ENCODE measurements at places on chromosomes 12 and 14. TPM values are rescaled to one million over a fixed set of nuclear protein-coding genes. Genes with fewer than 3 reads are reported as not detected.

DNA sequence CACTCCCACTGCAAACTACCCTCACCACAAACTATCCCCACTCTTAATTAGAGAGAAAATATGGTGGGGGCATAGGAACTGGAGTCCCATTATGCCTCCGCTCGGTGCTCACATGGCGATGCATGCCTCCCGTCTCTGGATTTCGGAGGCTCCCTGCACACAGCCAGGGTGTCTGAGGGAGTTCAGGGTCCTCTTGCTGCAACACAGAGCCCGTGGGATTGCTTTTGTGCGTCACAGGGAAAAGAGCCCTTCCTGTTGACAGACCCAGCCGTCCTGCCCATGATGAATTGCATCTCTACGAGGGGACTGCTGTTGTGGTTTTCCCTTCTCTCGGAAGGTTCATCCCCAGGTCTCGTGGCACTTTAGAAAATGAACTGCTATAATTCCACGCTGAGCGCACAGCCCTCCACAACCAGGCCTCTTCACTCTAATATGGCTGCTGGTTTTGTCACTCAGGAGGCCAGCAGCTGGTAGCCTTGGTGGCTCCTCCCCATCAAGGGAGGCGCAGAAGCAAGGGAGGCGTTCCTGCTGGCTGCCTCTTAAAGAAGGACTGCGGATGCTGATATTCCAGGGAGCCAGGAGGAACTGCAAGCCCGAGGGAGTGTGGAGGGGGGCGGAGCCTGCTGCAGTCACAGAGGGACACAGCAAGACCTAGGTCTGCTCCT, 158.0 kb downstream of the KCNA5 start:
- no peak for DNase-seq

- no peak for DNase-seq
These were observed 46.3 kb downstream of the FBRSL1 start for GRCh38 chr12:132536102-132536876.

DNA sequence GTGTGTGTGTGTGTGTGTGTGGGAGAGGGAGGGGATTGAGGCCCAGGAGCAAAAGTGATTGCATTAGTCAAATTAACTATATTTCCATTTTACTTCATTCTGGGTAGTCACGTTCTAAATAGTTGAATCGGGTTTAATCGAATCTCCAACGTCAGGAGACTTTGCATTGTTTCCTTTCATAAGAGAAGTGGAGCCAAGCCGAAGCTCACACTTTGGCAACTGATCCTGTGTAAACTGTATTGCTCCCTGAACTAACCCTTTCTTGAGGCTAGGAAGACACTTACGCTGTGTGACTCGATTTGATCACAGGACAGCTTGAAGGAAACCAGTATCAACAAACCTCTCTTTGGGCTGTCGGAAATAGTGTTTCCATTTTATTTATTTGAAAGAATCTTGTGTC, 363.4 kb upstream of the ATP2B1 start:
- DNase-seq = no peak

DNA sequence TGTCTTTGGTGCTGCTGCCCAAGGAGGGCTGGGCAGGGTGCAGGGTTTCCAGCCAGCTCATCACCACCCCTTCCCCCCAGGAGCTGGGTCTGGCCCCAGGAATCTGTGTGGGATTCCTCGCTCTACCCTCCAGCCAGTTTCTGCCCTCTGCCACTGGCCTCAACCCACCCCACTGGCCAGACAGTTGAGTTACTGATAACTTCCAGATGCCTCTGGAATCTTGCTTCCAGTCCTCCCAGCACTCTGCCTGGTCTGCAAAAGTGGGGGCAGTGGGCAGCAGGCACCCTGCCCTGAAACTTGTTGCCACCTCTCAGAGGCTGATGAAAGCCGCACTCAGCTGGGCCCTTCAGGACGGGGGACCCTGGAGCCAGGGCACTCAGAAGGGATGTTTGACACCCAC, 20.1 kb upstream of the TBX3 start:
- DNase-seq = no peak

DNA sequence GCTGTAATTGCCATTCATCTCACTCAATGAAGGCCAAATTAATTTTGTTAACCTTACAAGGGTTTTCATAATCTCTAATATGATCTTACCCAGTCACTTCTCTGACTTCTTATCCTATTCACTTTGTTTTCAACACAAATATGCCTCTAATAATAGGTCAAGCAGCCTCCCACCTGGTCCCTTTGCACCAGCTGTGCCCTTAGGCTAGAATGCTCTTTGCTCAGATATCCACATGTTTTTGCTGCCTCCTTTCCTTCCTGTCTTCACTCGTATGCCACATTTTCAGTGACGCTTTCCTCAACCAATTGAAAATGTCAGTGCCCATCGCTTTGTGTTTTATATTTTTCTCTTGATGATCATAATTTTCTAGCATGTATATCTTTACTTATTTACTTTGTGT, 106.4 kb upstream of the SYT10 start:
- DNase-seq = no peak

GRCh38 chr14:104054222-104054905, 31.1 kb upstream of the ASPG start:
- no peak for DNase-seq

GRCh38 chr12:27868139-27868538, 88.1 kb upstream of the MANSC4 start:
- no peak for DNase-seq

- no peak for DNase-seq
These were observed 197.9 kb downstream of the TMTC3 start for GRCh38 chr12:88339966-88340365.

DNA sequence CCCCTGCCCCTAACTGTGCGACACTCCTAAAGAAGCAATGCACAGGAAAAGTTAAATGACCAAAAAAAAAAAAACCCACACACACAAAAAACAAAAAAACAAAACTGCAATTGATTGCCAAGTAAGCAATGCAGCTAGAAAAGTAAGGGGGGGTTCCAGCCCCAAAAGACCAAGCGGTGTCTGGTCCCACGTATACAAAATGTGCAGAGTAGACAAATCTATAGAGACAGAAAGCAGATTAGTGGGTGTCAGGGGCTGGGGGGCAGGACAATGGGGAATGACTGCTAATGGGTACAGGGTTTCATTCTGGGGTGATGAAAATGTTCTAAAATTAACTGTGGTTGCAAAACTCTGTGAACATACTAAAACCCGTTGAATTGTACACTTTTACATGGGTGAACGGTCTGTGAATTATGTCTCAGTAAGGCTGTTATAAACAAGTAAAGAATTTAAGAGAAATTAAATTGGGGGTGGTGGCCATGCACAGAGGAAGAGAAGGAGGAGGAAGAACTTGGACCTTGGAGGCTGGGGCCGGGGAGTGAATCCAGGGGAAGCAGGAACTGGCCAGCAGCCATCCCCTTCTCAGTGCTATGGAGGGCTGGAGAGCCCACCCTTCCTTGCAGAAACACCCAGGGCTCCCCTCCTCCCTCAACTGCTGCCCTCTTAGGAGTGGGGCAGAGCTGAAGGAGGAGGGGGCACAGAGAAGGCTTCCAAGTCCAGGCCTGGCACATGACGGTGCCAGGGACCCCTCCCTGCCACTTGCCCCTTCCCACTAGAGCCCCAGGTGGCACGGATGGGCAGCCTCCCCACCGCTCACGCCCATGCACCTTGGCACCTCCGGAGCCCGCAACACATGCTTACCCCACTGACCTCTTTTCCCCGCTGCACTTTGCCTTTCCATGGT, 45.4 kb downstream of the KDM2B start:
- no peak for DNase-seq

DNA sequence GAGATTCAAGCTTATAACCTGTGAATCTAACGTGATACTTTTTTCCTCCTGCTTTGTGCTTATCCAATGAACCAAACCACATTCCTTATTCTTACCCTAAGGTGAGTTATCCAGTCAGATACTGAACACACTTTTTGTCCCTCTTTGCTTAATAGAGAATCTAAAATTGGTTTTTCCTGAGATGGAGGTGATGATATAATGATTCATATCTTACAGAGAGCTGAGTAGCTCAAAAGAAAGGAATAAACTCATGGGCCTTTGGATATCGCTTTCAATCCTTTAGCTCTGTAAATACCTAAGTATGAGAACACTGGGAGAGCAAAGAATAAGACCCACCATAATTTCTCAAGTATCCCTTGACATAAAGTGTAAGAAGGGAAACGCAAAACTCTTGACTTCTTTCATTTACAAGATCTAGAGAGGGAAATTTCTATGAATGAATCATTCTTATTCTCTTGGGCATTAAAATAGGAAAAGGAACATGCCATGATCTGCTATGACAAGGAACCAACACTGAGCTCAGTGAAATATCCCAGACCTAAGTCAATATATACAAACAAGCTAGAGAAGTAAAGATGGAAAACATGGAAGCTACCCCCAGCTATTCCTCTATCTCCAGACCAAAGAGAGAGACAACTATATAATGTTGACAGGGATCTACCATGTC, 81.8 kb upstream of the STAC3 start:
- DNase-seq = no peak

GRCh38 chr12:123142518-123142840, 8.4 kb downstream of the PITPNM2 start:
- no peak for DNase-seq

GRCh38 chr14:101719045-101719645, 42.4 kb upstream of the PPP2R5C start:
- DNase-seq = no peak

- DNase-seq = no peak
These were observed 57.5 kb upstream of the PIWIL1 start for GRCh38 chr12:130280231-130280630.

GRCh38 chr14:83624541-83624940, 1905.4 kb upstream of the FLRT2 start:
- no peak for DNase-seq

GRCh38 chr12:49909356-49909755, 5.7 kb upstream of the FAIM2 start:
- no peak for DNase-seq

GRCh38 chr12:109134186-109134917, 18.0 kb downstream of the ACACB start:
- DNase-seq = no peak

GRCh38 chr14:37436519-37436918, 158.5 kb downstream of the FOXA1 start:
- DNase-seq = no peak

- no peak for DNase-seq
These were observed 22.4 kb upstream of the ANKLE2 start for GRCh38 chr12:132783917-132784531.

DNA sequence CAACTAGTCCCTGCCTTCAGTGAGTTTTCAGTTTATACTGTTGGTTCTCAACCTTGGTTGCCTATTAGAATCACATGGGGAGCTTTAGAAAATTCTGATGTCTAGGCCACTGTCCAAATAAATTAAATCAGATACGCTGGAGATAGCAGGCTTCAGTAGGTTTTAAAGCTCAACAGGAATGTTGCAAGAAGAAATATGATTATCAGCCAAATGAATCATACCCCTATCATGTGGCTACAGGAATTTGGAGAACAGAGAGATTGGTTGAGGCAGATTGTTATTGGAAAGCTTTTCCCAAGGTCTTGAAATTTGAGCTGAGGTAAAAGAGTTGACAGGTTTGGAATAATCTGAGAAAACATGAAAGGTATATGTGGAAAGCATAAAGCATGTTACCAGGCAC, 125.3 kb downstream of the WIF1 start:
- DNase-seq = no peak

GRCh38 chr12:26455936-26456574, 260.7 kb downstream of the SSPN start:
- DNase-seq = no peak

- DNase-seq = no peak
These were observed 149.8 kb upstream of the GZMB start for GRCh38 chr14:24783791-24784190.

DNA sequence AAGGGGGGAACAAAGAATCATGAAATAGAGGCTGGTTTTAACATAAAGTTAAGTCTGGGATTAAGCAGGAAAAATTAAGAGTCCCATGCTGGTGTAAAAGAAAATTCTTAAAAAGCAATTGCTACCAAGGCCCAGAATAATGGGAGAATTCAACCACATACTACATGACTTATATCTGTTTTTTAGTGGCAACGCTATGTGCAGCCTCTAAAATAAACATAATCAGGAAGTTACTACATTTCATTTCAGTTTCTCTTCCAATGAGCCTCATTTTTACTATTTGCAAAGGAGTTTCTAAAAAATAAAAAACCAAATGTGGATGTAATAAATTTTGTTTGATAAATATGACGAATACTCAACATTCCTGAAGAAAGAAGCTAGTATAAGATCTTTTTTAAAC, 58.1 kb downstream of the CPNE8 start:
- DNase-seq = no peak

GRCh38 chr12:87216436-87216835, 812.8 kb downstream of the C12orf50 start:
- no peak for DNase-seq

Gene CLEC9A
- not detected for total RNA-seq

Gene SPTLC2
- 10.8 TPM for total RNA-seq

Gene ST8SIA1
- total RNA-seq = 3.6 TPM

Gene TMEM132D
- total RNA-seq = not detected

Gene AMN
- total RNA-seq = 0.14 TPM

Gene SLC17A8
- not detected for total RNA-seq

Gene SUDS3
- total RNA-seq = 18.4 TPM

Gene DPPA3
- total RNA-seq = not detected

Gene PLEKHG7
- total RNA-seq = not detected

Gene MEG3
- 34.8 TPM for total RNA-seq

Gene GALNT6
- 1.7 TPM for total RNA-seq

Gene ZDHHC22
- not detected for total RNA-seq

Gene SOAT2
- not detected for total RNA-seq

Gene GYS2
- not detected for total RNA-seq

Gene POTEG
- total RNA-seq = not detected

All from Right ventricle myocardium inferior (tissue), 1 donor.